ENCODE measurements at places on chromosomes 4 and X.

GRCh38 chrX:84108584-84108983 is 79.4 kb downstream of the RPS6KA6 start:
- no peak for ATAC-seq

DNA sequence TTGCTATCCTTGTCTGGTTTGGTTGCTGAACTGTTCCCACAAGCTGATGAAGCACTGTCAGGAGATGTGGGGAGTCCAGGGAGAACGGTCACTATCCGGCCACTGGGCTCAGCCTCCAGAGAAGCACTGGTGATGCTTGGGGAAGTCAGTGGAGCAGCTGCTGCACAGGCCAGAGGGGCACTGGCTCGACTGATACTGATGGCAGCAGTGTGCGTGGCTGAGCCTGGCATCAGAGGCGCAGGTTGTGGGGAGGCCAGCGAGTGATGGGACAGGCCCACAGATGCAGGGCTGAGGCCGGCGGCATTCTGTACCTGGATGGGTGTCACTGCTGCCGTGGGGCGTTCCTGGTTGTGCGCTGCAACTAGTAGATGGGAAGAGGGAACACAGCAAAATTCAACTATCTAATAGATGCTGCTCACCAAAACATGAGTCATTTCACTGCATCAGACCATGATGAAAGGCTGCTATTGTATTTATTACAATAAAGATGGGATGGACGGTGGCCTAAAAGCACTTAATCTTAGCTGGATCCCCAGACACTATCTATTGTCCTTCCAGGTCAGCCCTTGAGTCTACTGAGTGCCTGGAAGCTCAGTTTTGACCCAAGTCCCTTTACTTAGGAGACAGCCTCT is 106.3 kb upstream of the CBR4 start:
- no peak for ATAC-seq

GRCh38 chr4:89023140-89023539 is 33.8 kb downstream of the FAM13A start:
- no peak for ATAC-seq

DNA sequence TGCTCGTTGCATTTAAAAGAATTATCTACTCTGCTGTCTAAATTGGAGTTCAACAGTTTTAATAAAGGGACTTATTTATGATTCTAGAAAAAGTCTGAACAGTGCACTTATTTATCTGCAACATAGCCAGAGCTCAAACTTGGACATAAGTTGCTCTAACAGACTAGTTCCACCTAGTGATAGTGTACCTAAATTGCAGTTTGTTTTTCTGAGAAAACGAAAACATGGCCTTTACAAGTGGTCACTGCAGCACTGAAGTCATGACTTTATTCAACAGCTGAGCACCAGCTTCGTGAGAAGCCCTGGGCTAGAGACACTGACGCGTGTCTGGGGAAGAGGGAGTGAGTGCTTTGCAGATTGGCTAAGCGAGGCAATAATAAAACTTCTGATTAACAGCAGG is 77.3 kb upstream of the IGSF1 start:
- no peak for ATAC-seq

GRCh38 chrX:12986886-12987285 is 12.0 kb downstream of the TMSB4X start:
- ATAC-seq: no peak

DNA sequence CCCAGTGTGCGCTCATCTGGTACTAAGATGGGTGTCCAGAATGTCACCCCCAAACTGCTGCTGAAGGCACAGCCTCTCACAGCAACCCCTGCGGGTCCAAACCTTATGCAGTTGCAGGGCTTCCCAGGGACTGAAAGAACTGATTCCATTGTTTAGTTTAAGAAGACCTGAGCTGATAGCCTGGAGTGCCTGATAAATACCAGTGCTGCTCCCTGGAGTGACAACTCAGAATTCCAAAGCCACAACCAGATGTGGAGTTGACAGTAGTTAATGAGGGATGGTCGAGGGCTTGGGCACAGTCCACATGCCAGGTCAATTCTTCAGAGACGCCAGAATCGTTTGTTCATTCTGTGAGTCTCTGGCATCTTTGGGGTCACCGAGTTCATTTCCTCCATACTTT is 71.2 kb downstream of the LNX1 start:
- no peak for ATAC-seq

DNA sequence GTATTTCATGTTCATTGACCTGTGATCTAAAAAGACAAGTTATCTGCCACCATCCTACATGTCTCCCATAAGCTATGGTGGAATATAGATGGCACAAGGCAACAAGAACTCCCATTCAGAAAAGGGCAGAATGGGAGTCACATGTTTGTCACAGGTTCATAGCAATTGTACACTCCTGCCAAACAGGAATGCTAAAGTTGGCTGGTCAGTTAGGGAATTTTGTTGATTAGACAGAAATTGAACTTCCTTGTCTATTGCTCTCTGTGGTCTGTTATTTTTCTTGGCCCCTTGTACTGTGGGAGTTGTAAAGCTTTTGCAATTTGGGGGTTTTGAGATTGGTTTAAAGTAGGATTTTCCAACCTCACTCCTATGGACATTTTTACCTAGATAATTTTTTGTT is 101.7 kb upstream of the SOD3 start:
- ATAC-seq: no peak

GRCh38 chr4:38759113-38759789 is 23.5 kb downstream of the TLR10 start:
- peak; percentile 72 for ATAC-seq

DNA sequence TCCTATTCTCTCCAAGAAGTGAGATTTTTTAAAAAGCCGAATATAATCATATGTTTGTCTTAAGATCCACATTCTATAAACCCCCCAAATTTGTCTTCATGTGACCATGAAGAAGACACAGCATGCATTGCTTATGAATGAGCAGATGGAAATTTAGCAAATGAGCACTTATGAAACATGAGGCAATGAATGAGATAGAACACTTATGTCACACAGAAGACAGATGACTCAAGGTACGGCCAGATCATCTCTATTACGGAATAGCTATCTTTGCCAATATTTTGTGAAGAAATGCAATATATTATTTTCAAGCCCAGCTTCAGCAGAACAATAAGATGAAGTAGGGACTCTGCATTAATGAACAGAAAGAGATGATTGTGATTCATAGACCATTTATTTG is 21.4 kb downstream of the PHEX start:
- no peak for ATAC-seq

GRCh38 chr4:9919047-9919446 is 102.2 kb downstream of the SLC2A9 start:
- no peak for ATAC-seq

DNA sequence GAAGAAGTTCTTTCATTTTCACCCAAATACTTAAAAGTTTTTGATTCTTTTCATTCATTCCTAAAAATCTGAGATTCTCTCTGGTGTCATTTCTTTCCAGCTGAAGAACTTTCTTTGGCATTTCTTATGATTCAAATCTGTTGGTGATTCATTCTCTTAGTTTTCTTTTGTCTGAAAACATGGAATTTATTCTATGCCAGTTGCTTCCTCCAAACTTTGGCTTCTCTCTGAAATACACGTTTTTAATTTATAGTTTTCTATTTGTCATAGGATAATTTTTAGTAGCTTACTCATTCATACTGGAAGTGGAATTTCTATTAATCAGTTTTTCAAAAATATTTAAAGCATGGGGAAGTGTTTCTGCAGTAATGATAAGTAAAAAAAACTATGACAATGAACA is 1012.0 kb downstream of the RPA4 start:
- ATAC-seq: no peak

DNA sequence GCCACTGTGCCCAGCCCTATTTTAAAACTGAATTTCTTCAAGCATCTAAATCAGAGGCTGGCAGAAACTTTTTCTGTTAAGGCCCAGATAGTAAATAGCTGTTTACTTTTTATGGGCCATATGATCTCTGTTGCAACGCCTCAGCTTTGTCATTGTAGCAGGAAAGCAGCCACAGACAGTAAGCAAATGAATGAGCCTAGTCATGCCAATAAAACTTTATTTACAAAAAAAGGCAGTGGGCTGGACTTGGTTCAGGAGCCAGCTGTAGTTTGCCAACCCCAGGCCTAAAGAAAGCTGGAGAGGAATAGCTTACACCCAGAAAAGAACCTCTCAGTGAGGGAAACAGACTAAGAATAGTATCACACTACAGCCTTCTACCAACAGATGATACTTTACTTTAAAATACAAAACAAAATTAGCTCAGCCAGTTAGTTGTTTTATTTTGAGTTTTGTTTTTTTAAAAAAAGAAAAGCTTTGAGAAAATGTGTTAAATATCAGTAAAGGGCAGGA is 25.5 kb downstream of the CHST7 start:
- ATAC-seq: no peak

DNA sequence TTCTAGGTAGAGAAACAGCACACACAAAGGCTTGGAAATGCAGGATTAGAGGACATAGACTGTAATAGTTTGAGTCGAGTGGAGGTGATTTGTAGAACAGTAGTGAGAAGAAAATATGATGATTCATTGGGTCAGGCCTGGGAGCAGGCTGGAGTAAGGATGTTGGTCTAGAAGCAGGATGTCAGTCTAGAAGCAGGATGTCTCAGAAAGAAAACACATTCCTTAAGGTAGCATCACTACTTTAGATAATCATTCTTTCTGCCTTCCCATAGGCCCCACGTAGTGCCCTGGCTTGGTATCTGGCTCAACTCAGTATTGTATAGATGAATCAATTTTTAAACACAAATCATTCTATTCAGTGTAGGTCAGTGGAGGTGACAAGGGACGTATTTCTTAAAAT is 11.2 kb upstream of the DACH2 start:
- no peak for ATAC-seq

DNA sequence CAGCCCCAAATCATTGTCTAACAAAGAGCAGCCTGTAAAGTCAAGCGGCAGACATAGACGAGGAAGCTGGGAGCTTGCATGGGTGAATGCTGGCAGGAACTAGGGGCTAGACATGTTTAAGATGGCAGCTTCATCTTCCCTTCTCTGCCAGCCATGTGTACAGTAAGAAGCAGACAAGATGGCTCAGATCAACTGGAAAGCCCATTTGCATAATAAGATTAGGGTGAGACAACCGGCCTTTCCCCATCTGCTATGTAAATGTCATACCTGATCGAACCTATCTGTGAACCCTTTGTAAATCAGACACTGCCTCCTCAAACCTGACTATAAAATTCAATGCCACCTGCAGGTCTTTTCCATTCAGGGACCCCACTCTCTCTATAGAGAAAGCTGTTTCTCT is 22.8 kb upstream of the HADH start:
- ATAC-seq: no peak

GRCh38 chr4:83307920-83308319 is 23.3 kb upstream of the COQ2 start:
- ATAC-seq: no peak

DNA sequence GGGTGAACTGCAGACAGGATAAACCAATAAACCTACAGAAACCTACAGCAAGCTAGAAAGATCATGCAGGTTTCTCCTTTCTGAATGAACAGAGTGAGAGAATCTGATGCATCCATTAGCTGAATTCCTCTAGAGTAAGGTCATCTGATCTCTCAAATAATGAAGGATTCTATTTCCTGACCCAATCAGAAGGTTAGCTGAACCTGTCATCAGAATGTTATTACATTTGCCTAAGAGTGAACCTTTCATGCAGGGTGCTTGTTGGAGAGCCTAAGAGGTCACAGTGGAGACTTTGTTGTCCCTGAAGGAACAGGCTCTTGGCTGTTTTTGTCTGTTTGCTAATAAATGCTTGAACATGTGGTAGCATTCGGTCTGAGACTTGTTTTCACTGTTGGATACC is 24.0 kb downstream of the MEPE start:
- ATAC-seq: no peak

- no peak for ATAC-seq
Measured at GRCh38 chr4:146210890-146211289, 3.4 kb upstream of the REELD1 start.

DNA sequence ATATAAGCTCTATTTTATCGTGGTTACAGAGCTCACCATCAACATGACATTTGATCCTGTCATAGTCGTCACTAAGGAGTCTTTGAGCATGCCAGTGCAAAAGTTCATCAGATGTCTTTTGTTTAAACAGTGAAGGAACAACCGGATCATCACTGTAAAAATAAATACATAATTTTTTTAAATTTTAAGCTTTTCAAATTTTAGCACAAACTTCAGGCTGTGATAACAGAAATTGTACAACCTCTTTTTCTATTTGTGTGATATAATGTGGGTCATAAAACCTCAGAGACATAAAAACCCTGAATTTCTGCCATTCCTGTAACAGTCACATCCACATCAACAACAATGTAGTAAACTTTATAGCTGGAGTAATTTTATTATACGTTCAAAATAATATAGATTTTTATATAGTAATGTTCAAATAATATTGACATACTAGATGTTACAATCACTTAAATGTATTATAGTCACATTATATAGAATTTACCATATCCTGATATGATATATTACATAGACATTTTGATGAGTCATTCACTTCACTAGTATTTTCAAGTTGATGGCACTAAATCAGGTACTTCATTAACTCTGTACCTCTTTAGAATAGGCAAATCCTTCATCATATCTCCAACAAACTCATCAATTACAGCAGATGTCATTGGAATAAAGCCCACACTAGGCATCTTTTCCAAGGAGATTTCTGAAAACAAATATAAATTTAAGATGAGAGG is 47.7 kb downstream of the DDX60L start:
- ATAC-seq: no peak

- ATAC-seq: no peak
Measured at GRCh38 chrX:149570668-149571067, 16.6 kb downstream of the MAGEA9B start.

DNA sequence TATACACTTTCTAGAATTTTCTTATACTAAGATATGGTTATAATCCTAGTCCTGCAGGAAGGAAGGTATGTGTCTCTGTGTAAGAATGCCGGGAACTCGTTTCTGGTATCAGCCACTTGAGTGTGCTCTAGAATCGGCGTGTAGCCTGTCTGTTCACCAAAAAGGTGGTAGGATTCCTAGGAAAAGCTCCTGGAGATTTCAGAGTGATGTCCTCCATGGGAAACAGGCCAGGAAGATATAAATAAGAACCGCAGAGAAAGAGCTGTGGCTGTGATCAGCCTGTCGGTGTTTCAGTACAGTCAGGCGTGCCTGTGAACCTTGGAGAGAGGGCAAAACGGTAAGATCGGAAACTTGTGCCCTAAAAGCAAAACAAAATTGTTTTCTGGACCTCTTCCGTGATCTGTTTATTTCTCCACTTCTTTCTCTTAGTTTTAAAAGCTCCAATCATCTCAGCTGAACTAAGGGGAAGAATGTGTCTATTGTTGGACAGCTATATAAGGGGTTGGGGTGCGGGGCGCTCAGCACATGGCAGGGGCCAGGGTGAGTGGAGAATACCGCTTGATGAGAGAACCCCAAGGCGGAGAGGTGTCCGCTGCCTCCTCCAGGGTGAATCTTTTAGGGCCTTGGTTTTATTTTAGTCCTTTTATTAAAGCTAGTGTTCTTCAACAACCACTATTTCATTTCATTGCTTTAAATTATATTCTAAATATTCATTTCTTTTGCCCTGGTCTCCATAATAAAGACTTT is 303.8 kb upstream of the TENM3 start:
- ATAC-seq: no peak

GRCh38 chrX:24025741-24026403 is 1.1 kb downstream of the KLHL15 start:
- peak; percentile 30 for ATAC-seq
